Neuronal stem cell (in vitro differentiated cells): ENCODE measurements at places on chromosomes 6 and 20.

- DNase-seq = no peak
- H3K4me1 ChIP-seq = no peaks in the 10 kb centered on the region
- no peaks in the 10 kb centered on the region for H3K36me3 ChIP-seq
- no peaks in the 10 kb centered on the region for H3K27me3 ChIP-seq
- H3K4me3 ChIP-seq = no peak overlapping the region
- H3K27ac ChIP-seq = no peak overlapping the region
Observed at GRCh38 chr6:45297320-45297719, 30.8 kb upstream of the RUNX2 start.

GRCh38 chr6:18861204-18861603 is 474.1 kb downstream of the RNF144B start:
- no peaks in the 10 kb centered on the region for H3K36me3 ChIP-seq
- no peak for DNase-seq
- no peaks in the 10 kb centered on the region for H3K4me1 ChIP-seq
- H3K4me3 ChIP-seq = no peak overlapping the region

DNA sequence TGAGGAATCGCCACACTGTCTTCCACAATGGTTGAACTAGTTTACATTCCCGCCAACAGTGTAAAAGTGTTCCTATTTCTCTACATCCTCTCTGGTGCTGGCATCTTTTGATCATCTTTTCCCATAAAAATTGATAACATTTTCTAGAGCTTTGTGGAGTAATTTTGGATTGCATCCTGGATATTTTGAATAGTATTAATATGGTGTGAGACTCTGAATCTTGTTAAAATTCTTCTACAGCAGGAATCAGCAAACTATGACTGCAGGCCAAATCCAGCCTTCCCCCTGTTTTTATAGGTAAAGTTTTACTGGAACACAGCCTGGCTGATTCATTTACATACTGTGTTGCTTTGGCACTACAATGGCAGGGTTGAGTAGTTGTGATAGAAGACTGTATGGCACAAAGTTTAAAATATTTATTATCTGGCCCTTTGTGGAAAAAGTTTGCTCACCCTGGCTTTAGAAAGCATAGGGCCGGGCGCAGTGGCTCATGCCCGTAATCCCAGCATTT is 15.0 kb upstream of the RNF8 start:
- H3K27ac ChIP-seq = no peak overlapping the region
- peaks cover 2% of the 10 kb centered on the region for H3K27me3 ChIP-seq
- no peaks in the 10 kb centered on the region for H3K4me1 ChIP-seq
- H3K4me3 ChIP-seq = no peak overlapping the region
- DNase-seq = no peak

GRCh38 chr20:35576816-35577215 is 34.9 kb downstream of the ERGIC3 start:
- H3K4me3 ChIP-seq = no peak overlapping the region
- DNase-seq = no peak
- H3K27ac ChIP-seq = no peak overlapping the region

GRCh38 chr20:48919882-48920526 is 1.5 kb upstream of the ARFGEF2 start:
- peak overlapping the region; percentile 76 for H3K4me3 ChIP-seq
- H3K27ac ChIP-seq = no peak overlapping the region
- H3K27me3 ChIP-seq = no peaks in the 10 kb centered on the region
- H3K4me1 ChIP-seq = peaks cover 4% of the 10 kb centered on the region
- DNase-seq = no peak

DNA sequence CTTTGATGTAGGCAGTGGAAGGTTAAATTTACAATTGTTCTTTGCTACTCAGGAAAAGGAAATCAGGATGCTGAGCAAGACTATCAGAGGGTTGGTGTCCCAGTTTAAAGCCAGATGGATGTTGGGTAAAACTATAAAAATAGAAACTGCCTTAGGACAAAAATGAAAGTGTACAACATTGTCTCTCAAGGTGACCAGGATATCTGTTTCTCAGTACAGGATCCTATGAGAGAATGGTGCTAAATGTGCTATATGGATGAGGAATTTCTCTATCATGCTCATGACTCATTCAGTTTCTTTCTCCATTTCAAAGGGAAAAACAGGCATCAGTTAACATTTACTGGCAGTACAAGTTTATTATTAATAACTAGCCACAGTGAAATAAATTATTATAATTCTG is 534.2 kb upstream of the GJE1 start:
- H3K4me3 ChIP-seq = no peak overlapping the region
- no peaks in the 10 kb centered on the region for H3K36me3 ChIP-seq
- H3K27me3 ChIP-seq = no peaks in the 10 kb centered on the region
- H3K27ac ChIP-seq = no peak overlapping the region
- no peaks in the 10 kb centered on the region for H3K4me1 ChIP-seq

DNA sequence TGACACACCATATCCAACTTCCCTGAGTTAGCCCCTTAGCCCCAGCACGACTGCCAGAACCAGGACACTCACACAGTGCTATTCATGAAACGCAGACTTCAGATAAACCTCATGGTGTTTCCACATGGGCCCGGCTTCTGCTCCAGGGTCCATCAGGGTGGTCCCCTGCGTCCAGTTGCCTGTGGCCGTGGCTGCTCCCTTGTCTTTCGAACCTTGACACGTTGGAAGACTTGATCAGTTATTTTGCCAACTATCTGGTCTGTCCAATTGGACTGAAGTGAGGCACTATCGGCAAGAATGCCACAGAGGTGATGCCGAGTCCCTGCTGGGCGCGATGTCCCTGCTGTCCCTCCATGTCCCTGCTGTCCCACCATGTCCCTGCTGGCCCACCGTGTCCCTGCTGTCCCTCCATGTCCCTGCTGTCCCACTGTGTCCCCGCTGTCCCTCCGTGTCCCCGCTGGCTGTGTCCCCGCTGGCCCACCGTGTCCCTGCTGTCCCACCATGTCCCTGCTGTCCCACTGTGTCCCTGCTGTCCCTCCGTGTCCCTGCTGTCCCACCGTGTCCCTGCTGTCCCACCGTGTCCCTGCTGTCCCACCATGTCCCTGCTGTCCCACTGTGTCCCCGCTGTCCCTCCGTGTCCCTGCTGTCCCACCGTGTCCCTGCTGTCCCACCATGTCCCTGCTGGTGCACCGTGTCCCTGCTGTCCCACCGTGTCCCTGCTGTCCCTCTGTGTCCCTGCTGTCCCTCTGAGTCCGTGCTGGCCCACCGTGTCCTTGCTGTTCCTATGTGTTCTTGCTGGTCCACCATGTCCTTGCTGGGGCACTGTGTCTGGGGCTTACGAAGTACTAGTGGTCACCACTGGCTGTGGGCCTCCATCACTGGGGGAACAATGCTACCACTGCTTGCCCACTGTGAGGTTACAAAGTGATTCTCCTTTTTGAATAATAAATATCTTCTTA is 251.4 kb downstream of the DLL1 start:
- no peak overlapping the region for H3K4me3 ChIP-seq
- DNase-seq = no peak
- no peaks in the 10 kb centered on the region for H3K4me1 ChIP-seq
- no peak overlapping the region for H3K27ac ChIP-seq
- H3K27me3 ChIP-seq = no peaks in the 10 kb centered on the region

- no peak overlapping the region for H3K4me3 ChIP-seq
- no peaks in the 10 kb centered on the region for H3K27me3 ChIP-seq
- H3K36me3 ChIP-seq = no peaks in the 10 kb centered on the region
- H3K27ac ChIP-seq = no peak overlapping the region
Observed at GRCh38 chr6:13466304-13467215, 20.8 kb downstream of the GFOD1 start.

- H3K4me1 ChIP-seq = peaks cover under 1% of the 10 kb centered on the region
- H3K27me3 ChIP-seq = peaks cover 91% of the 10 kb centered on the region
- no peak for DNase-seq
- no peak overlapping the region for H3K4me3 ChIP-seq
Observed at GRCh38 chr20:25076201-25076600, 5.7 kb downstream of the VSX1 start.

GRCh38 chr6:4638641-4639040 is 137.6 kb upstream of the CDYL start:
- H3K4me3 ChIP-seq = no peak overlapping the region
- no peaks in the 10 kb centered on the region for H3K36me3 ChIP-seq
- H3K27me3 ChIP-seq = no peaks in the 10 kb centered on the region
- H3K4me1 ChIP-seq = no peaks in the 10 kb centered on the region
- no peak for DNase-seq
